CD4-positive, alpha-beta T cell treated with Interleukin-12 subunit alpha and Interleukin-12 subunit beta, for 1 hour (primary cell): ENCODE measurements at places on chromosomes 2 and 18.

DNA sequence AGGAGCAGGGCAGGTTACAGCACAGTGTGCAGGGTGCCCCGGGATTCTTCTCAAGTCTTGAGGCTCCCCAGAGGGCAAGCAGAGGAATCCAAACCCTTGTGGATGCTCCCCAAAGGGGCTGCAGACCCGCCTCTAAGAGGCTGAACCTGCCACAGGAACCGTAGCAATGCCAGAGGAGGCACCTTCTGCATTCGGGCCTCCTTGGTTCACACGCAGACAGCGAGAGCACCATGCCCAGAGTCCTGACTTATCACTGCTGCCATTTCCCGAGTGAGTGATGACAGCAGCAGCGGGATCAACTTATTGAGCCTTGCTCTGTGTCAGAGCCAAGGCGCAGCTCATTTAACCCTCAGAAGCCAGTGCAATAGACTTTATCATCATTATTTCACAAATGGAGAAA is 203.5 kb downstream of the CTIF start:
- no peak for DNase-seq

DNA sequence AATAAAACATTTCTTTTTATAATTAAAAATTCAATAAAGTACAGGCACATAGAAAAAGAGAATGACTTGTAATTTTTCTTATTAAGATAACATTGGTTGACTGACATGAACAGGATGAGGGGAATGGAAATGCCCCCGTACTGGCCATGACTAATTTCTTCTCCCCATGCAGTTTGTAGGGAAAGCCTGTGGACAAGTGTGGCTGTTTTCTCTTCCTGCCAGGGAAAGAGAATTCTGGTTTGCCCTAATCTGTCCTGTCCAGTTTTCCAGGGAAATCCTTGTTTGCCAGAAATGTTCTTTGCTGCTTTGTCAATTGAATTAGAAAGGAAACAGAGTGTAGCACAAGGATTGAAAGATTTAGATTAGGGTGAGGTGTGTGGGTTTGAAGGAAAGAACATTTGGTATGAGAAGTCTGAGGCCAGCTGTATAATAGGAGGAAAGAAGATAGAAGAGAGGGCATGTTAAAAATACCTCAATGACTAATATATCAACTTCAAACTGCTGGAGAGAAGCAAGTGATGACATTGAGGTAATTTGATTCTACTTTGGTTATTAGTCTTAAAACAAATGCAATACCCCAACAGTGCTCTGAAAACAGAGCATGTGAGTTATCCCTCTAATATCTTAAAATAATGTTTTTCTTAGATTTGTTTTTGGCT is 593.9 kb upstream of the ZNF804A start:
- no peak for DNase-seq

DNA sequence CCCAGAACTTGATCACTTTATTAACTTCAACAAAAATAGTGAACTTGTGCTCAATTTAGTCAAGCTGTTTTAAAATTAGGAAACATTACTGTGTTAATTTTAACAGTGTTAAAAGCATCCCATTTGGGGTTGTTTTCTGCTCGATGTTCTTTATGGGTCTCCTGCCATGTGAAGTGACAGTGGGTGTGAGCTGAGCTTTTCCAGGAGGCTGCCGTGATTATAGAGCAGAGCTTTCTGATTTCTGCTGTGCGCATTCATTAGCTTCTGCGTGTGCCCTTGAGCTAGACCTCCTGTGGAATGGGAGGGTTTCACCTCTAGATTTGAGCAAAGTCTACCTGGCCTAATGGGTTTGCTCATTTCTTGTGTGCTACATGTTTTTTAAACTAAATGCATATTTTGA is 121.5 kb downstream of the WDSUB1 start:
- no peak for DNase-seq

DNA sequence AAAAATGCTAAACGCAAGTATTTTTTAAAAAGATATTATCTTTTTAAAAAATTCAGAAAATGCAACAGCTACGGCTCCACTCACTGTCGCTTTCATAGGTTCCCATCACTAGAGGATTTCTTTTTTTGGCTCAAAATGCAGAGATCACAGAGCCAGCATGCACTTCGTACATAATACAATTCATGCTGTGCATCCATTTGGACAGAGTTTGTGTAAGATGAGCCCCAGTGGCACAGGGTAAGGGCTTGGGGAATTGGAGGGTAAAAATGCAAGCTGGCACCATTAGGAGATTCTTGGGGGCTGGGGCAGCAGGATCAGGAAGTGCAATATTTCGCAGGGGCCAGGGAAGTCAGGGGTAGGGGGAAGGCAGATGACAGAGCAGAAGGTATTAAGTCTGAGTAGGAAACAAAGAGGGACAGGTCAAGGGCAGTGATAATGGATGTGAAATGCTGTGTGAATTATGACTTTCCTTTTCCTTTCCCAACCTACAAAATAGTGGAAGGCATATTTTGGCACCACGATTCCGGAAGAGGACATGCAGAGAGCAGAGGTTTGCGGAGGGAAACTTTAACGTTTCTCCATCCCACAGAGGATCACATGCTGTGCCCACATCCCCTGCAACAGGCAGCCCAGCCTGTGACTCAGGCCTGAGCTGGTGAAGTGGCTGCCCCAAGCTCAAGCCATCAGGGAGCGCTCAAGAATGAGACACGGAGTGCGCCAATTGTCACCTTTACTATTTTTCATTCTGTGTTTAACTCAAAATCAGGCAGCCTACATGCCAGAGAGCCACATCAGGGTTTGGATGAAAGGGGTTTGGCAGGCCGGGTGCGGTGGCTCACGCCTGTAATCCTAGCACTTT is 4.7 kb downstream of the CAPG start:
- DNase-seq = peak; percentile 66

GRCh38 chr2:222950638-222951285 is 89.9 kb downstream of the ACSL3 start:
- no peak for DNase-seq
